Right atrium auricular region (tissue), 2 donors: ENCODE measurements at places on chromosomes 4 and X. TPM values are rescaled to one million over a fixed set of nuclear protein-coding genes. Genes with fewer than 3 reads are reported as not detected.

DNA sequence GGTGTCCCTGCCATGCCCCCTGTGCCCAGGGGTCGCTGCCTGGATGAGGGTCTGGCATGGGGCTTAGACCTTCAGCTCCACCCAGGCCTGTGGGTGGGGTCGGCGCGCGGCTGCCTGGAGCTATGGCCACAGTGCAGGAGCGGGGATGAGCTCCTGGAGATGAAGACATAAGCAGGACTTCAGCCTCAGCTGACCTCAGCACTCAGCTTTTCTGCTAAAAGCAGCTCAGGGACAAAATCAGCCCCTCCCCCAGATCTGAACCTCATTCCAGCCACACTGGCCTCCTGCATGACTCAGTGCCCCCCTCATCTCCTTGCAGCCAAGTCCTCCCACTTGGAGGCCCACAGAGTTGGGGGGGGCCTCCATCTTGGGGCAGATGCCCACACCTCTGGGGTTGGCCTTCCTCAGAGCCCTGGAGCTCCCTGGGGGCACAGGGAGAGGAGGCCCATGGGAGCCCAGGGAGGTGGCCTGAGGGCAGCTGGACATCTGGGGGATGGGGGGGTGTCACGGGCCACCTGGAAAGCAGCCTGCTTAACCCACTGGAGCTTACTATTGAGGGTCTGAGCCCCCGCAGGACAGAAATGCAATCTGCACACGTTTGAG is 19.4 kb upstream of the CPLX1 start:
- H3K27me3 ChIP-seq = no peaks in the 10 kb centered on the region
- H3K36me3 ChIP-seq = peaks cover 15% of the 10 kb centered on the region
- no peak overlapping the region for H3K4me3 ChIP-seq
- no peak overlapping the region for H3K27ac ChIP-seq
- no peaks in the 10 kb centered on the region for H3K4me1 ChIP-seq
- DNase-seq = no peak

DNA sequence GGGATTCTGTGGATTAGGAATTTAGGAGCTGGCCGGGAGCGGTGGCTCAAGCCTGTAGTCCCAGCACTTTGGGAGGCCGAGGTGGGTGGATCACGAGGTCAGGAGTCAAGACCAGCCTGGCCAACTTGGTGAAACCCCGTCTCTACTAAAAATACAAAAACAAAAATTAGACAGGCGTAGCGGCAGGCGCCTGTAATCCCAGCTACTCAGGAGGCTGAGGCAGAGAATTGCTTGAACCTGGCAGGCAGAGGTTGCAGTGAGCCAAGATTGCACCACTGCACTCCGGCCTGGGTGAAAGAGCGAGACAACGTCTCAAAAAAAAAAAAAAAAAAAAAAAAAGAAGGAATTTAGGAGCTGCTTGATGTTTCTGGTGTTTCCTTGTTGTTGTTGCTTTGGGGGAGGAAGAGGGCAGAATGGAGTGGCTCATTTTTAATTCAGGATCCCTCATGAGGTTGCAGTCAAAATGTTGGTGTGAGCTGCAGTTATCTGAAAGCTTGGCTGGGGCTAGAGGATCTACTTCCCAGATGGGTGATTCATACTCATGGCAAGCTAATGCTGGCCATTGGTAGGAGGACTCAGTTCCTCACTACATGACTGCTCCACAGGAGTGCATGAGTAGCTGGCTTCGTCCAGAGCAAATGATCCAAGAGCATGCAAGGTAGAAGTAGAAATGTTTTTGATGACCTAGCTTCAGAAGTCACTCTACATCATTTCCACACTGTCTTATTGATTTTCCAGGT is 26.5 kb upstream of the JADE1 start:
- H3K4me3 ChIP-seq = no peak overlapping the region
- DNase-seq = peak; percentile 65
- H3K4me1 ChIP-seq = no peaks in the 10 kb centered on the region
- no peaks in the 10 kb centered on the region for H3K27me3 ChIP-seq

DNA sequence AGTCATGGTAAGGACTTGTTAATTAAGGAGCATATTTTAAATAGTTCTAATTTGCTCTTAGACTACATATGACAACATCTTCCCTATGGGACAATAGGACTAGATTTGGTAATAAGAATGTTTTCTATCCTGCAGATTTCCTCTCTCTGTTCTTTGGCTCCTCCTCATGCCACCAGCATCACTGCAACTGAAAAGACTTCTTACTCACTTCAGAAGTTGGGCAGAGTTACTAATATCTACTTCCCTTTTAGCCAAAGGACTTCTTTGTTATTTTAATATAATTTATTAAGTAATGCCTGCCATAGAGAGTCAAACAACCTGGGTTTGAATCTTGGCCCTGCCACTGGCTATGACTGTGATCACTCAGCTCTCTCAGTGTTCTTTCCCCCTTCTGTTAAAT is 16.4 kb downstream of the MMAA start:
- H3K36me3 ChIP-seq = peaks cover 7% of the 10 kb centered on the region
- H3K27ac ChIP-seq = no peak overlapping the region
- peaks cover 7% of the 10 kb centered on the region for H3K4me1 ChIP-seq
- H3K4me3 ChIP-seq = no peak overlapping the region

GRCh38 chr4:14115106-14115505 is 487.6 kb upstream of the BOD1L1 start:
- H3K4me3 ChIP-seq = no peak overlapping the region
- no peaks in the 10 kb centered on the region for H3K27me3 ChIP-seq
- no peak for DNase-seq

DNA sequence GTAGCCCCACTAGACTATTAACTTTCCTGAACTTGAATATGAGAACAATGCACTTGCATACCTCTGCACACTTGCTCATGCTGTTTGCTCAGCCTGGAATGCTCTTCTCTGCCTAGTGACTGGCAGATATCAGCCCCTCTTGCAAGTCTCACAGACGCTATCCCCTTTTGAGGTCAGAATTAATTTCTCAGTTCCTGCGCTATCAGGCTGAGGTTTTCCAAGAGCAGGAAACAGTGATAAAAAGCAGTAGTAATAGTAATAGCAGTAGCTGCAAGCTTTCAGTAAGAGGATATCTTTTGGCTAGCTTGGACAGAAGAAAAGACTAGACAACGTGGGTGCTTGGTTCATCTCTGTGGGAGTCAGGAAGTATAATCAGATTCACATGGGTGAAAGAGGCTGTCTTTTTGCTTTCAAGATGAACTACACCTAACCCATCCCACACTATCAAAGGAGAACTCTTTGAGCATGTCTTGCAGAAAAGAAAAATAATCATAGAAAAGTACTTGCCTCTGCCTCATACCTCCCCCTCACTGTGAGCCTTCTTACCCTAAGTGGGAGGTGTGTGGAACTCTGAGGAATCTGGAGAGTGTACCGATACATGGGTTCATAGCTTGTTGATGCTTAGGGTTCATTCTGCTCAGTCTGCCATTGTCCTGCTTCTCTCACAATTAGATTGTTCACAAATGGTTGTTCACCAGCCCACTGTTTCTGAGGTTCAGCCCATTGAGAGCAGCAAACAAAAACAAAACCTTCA is 11.3 kb upstream of the DRP2 start:
- H3K27me3 ChIP-seq = no peaks in the 10 kb centered on the region
- H3K36me3 ChIP-seq = no peaks in the 10 kb centered on the region
- H3K4me1 ChIP-seq = no peaks in the 10 kb centered on the region
- no peak for DNase-seq
- H3K4me3 ChIP-seq = no peak overlapping the region

DNA sequence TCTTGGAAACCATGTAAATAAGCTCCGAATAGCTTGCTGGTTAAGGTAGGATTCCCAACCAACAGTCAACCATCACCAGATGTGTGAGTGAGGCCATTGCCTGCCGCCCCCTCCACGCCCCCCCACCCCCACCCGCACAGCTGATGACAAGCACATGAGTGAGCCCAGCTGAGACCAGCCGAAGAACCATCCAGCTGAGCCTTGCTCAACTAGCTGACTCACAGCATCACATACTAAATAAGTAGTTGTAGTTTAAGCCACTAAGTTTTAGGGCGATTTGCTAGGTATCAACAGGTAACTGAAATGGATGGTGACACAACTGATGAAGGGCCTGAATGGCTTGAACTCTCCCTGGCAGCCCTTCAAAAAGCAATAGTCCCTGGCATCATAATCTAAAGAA is 1.6 kb upstream of the CCDC149 start:
- H3K4me3 ChIP-seq = no peak overlapping the region
- no peak overlapping the region for H3K27ac ChIP-seq
- H3K36me3 ChIP-seq = peaks cover 8% of the 10 kb centered on the region
- H3K4me1 ChIP-seq = no peaks in the 10 kb centered on the region
- no peak for DNase-seq
- no peaks in the 10 kb centered on the region for H3K27me3 ChIP-seq

DNA sequence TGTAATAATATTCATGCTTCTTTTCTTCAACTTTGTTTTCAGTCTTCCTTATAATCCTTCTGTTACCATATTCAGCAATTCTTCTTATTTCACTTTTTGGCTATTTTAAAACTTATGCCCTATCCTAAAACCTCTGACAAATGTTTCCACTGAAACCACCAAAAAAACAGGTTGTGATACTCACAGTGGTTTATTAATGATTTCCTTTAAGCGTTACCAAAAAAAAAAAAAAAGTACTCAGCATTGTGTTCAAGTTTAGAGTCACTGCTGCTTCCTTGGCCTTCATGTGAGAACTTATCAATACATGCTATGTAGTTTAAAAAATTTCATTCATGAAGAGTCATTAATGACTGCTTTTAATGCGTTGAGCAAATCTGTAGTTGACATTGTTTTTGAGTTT is 35.4 kb upstream of the UGT2A3 start:
- no peaks in the 10 kb centered on the region for H3K27me3 ChIP-seq
- no peaks in the 10 kb centered on the region for H3K4me1 ChIP-seq
- no peak overlapping the region for H3K27ac ChIP-seq
- H3K4me3 ChIP-seq = no peak overlapping the region
- DNase-seq = no peak

DNA sequence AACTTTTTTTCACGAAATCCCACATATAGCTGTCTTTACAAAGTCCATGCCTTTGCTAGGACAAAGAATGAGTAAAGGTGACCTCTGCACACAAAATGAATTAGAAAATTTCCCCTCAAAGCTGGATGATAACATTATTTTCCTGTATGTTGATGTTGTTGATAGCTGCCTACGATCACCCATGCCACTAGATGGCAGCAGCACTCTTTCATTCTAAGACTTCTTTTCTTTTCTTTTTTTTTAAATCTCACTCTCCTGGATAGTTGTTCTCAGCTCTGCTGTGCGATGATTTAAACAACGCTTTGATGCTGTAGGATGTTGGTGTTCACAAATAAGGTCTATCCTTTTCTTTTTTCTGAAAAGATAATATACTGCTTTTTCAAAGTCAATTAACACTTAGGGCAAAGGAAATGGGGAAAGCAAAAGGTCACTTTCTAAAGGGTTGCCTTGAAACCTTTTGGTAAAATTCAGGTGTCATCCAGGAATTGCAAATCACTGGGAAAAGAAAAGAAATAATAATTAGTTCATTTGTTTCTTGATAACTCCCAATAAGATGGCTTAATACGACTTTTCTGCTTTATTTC is 266.8 kb downstream of the C4orf33 start:
- no peak for DNase-seq
- no peaks in the 10 kb centered on the region for H3K36me3 ChIP-seq
- no peak overlapping the region for H3K4me3 ChIP-seq
- H3K27ac ChIP-seq = no peak overlapping the region
- no peaks in the 10 kb centered on the region for H3K4me1 ChIP-seq

DNA sequence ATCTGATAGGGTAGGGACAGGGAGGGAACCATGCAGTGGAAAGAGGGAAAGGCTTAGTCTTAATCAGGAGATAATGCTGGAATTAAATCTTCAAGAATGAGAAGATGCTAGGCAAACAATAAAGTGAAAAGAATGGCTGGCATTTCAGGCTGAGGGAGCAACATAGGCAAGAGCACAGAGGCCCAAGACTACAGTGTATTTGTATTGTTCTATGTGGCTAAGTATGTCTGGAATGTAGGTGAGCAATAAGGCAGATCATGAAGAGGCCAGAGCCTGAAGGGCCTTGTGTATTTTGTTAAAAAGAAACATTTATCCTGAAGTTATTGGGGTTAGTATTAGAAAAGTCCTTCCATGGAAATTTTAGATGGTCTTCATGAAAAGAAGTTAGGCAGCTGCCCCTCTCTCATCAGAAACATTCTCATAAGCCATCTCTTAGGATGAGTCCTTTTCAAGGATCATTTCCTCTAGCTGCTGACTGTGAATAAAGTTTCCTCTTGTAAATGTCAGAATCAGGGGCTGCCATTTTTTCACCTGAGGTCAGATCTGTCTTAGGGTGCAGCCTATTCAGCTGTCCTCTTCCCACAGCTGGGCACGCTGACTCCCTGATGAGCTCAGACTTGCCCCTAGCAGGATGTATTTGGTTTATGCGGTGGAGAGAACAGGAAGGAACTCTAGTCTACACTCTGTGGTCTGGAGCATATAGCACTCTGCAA is 46.3 kb downstream of the ATP10D start:
- no peaks in the 10 kb centered on the region for H3K4me1 ChIP-seq
- peak overlapping the region; percentile 37 for H3K27ac ChIP-seq
- H3K36me3 ChIP-seq = peaks cover 8% of the 10 kb centered on the region
- H3K4me3 ChIP-seq = no peak overlapping the region
- no peak for DNase-seq
- H3K27me3 ChIP-seq = no peaks in the 10 kb centered on the region

Gene F8A1
- total RNA-seq = 8.4 TPM

GRCh38 chr4:52869196-52869595 is 7.1 kb downstream of the RASL11B start:
- no peaks in the 10 kb centered on the region for H3K27me3 ChIP-seq
- H3K27ac ChIP-seq = peak overlapping the region; percentile 65
- H3K4me1 ChIP-seq = peaks cover 64% of the 10 kb centered on the region

Gene CD40LG
- not detected for total RNA-seq
